ENCODE measurements at places on chromosomes 1 and 21. TPM values are rescaled to one million over a fixed set of nuclear protein-coding genes. Genes with fewer than 3 reads are reported as not detected.
A peak's percentile ranks its signal among the peaks of the same experiment; 100 is the strongest.

- H3K27ac ChIP-seq = peak overlapping the region; percentile 83
- no peaks in the 10 kb centered on the region for H3K36me3 ChIP-seq
- DNase-seq = no peak
- no peak overlapping the region for H3K4me3 ChIP-seq
These were observed 11.9 kb upstream of the CAPN2 start for GRCh38 chr1:223700388-223700918.

PDZK1IP1 gene
- total RNA-seq = not detected

GPR37L1 gene
- total RNA-seq = 0.58 TPM

TTC39A gene
- 2.5 TPM for total RNA-seq

DNA sequence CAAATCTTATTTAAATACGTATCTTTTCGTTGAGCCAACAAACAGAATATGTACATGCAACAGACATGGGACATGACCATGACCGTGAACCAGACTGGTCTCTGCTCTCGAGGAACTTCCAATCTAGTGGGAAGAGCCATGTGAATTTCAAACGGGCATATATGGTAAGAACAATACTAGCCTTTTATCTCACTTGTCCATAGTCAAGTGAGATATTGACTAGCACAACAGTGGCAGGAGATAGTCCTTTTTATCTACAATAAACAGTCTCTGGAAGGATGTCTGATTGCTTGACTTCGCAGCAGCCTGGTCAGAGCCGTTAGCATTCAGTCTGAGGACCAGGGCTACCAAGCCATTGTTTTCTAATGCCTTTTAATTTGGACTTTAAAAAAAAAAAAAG is 12.6 kb upstream of the PLA2G2C start:
- peaks cover 7% of the 10 kb centered on the region for H3K4me1 ChIP-seq
- no peak overlapping the region for H3K27ac ChIP-seq
- no peaks in the 10 kb centered on the region for H3K27me3 ChIP-seq
- no peak overlapping the region for H3K4me3 ChIP-seq
- H3K36me3 ChIP-seq = no peaks in the 10 kb centered on the region

GRCh38 chr1:209198961-209199750 is 384.4 kb upstream of the CAMK1G start:
- no peaks in the 10 kb centered on the region for H3K4me1 ChIP-seq
- H3K27ac ChIP-seq = no peak overlapping the region
- no peak for DNase-seq
- no peaks in the 10 kb centered on the region for H3K36me3 ChIP-seq

DNA sequence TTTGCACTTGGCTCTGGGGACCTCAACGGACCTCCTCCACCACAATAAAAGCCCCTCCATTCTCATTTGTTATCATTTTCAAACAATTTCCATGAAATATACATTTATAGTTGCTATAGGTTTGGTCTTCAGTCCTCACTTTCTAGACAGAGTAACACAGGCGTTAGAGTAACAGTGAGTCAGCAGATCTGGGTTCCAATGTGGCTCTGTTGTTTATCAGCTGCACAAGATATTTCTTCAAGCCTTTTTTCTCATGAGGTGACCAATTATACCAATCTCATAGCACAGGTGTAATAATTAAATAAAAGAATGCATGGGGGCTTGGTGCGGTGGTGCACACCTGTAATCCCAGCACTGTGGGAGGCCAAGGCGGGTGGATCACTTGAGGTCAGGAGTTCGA is 32.8 kb upstream of the PSMB2 start:
- H3K4me1 ChIP-seq = no peaks in the 10 kb centered on the region
- no peak overlapping the region for H3K4me3 ChIP-seq
- peaks cover 30% of the 10 kb centered on the region for H3K27me3 ChIP-seq
- no peak overlapping the region for H3K27ac ChIP-seq
- H3K36me3 ChIP-seq = no peaks in the 10 kb centered on the region
- no peak for DNase-seq

DNA sequence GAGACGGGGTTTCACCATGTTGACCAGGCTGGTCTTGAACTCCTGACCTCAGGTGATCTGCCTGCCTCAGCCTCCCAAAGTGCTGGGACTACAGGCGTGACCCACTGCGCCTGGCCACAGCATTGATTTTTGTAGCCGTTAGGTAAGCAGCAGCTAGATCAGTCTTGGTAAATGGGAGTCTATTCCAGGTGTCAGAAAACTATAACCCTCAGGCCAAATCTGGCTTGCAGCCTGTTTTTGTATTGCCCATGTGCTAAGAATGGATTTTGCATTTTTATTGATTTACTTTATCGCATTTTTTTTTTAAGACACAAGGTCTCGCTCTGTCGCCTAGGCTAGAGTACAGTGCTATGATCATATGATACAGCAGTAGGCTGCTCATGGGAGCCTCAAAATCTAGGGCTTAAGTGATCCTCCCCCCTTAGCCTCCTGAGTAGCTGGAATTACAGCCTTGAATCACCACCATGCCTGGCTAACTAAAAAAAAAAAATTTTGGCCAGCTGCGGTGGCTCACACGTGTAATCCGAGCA is 16.6 kb upstream of the SRSF10 start:
- H3K27me3 ChIP-seq = no peaks in the 10 kb centered on the region
- DNase-seq = no peak
- no peaks in the 10 kb centered on the region for H3K36me3 ChIP-seq
- H3K27ac ChIP-seq = no peak overlapping the region
- H3K4me1 ChIP-seq = no peaks in the 10 kb centered on the region

TRIM46 gene
- total RNA-seq = 1.7 TPM

RNU1-3 gene
- total RNA-seq = under 0.01 TPM

KRTAP12-3 gene
- not detected for total RNA-seq
